Adrenal gland (tissue), 19 donors: ENCODE measurements at places on chromosomes 11 and 22. TPM values are rescaled to one million over a fixed set of nuclear protein-coding genes. Genes with fewer than 3 reads are reported as not detected.

DNA sequence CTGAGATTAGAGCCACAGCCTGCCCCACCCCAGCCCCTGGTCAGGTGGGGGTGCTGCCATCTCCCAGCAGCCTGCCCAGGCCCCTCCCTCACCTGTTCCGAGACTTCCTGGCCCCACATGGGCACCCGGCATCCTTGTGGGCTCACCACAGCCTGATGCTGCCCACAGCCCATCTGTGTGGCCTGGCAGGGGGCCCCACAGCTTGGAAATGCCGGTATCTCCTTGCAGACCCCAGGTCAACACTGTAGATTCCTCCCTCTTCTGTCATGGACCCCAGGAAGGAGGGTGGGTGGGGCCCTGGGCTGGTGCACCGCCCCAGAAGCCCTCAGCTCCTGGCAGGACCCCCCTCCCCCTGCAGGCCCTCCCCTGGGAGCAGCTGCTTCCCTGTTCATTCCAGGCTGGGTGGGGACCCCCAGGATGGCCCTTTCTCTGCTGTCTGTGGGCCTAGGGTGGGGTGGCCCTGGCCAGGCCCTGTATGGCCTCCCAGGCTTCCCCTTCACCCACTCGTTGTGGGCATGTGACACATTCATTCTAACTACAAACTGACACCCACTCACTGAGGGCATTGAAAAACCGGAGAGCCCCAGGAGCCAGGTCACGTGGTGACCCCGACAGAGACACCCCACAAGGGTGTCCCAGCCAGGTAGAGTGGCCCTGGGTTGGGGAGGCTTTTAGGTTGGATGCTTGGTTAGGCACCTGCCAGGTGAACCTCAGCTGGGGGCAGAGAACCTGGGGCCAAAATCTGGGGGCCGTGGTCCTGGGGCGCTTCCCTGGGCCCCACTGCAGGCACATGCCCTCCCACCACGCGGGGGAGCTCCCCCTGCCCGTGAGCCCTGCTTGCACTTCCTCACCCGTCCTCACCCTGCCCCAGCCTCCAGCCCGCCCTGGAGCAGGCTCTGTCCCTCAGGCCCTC lies 44.1 kb upstream of the CCDC188 start:
- no peaks in the 10 kb centered on the region for H3K4me1 ChIP-seq
- no peak overlapping the region for H3K27ac ChIP-seq
- DNase-seq = no peak
- no peaks in the 10 kb centered on the region for H3K36me3 ChIP-seq
- no peaks in the 10 kb centered on the region for H3K27me3 ChIP-seq
- H3K4me3 ChIP-seq = no peak overlapping the region

GRCh38 chr11:88414981-88415413 lies 77.5 kb upstream of the CTSC start:
- no peak overlapping the region for H3K27ac ChIP-seq
- no peaks in the 10 kb centered on the region for H3K27me3 ChIP-seq
- no peak overlapping the region for H3K4me3 ChIP-seq
- no peaks in the 10 kb centered on the region for H3K36me3 ChIP-seq

The GAL3ST1 gene
- total RNA-seq = not detected

The SGSM1 gene
- 1.9 TPM for total RNA-seq

DNA sequence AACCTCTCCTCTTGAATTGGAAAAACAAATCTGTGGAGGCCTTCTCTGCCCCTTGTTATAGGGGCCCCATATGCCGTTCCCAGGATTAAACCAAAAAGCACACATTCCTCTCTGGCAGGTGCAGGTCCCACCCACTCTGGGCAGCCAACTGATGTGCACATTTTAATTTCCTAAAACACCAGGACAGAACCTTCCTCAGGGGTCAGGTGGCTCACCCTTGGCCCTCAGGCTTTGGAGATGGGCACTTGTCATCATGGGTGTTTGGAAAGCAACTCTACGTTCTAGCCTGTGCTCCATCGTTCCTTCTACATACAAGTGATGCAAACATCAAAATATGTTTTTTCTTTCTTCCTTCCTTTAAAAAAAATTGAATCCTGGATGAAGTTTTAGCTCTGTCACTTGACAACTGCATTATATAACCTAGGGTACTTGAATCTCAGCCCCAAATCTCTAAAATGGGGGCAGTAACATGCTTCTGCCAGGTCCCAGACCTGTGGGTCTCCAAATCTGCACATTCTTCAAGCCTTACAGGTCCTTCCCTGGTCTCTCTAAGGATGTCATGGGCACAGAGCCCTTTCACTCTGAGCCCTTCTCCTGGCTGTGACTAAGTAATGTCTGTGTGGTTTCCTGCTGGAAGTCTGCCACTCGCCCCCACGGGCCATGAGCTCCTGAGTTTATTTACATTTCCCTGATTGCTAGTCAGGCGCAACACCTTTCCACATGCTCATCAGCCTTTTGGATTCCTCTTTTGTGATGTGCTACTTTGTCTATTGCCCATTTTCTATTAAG lies 43.8 kb downstream of the KCNQ1OT1 start:
- no peak overlapping the region for H3K27ac ChIP-seq
- no peaks in the 10 kb centered on the region for H3K36me3 ChIP-seq
- DNase-seq = no peak
- H3K27me3 ChIP-seq = no peaks in the 10 kb centered on the region
- H3K4me1 ChIP-seq = no peaks in the 10 kb centered on the region

The IGSF22 gene
- total RNA-seq = not detected

- no peaks in the 10 kb centered on the region for H3K36me3 ChIP-seq
- H3K4me3 ChIP-seq = no peak overlapping the region
- H3K4me1 ChIP-seq = no peaks in the 10 kb centered on the region
- no peak for DNase-seq
- H3K27me3 ChIP-seq = peaks cover 5% of the 10 kb centered on the region
- no peak overlapping the region for H3K27ac ChIP-seq
Measured at GRCh38 chr22:45285263-45286058, 712 bp downstream of the UPK3A start.
